Activated CD8-positive, alpha-beta T cell treated with anti-CD3 and anti-CD28 coated beads, Interleukin-2, amount 10 ng/mL, durations not matched to agents 7 days and 5 days (primary cell): ENCODE measurements at places on chromosomes 6 and 20.

DNA sequence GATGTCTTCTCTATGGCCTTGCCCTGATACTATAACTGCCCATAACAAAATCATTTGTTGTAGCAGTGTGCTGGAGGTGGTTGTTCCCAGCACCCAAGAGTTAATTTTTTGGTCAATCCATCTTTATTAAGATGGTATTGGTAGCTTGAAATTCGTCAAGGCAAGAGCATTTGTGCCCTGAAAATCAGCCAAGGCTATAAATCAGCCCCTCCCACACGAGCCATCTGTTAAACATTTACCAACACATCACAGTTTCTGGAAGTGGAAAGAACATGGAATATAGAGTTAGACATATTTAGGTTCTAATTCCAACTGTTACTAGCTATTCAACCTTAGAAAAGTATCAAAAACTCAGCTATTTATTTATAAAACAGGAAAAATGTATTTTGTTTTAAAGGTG, 888.4 kb upstream of the GJE1 start:
- DNase-seq: no peak

DNA sequence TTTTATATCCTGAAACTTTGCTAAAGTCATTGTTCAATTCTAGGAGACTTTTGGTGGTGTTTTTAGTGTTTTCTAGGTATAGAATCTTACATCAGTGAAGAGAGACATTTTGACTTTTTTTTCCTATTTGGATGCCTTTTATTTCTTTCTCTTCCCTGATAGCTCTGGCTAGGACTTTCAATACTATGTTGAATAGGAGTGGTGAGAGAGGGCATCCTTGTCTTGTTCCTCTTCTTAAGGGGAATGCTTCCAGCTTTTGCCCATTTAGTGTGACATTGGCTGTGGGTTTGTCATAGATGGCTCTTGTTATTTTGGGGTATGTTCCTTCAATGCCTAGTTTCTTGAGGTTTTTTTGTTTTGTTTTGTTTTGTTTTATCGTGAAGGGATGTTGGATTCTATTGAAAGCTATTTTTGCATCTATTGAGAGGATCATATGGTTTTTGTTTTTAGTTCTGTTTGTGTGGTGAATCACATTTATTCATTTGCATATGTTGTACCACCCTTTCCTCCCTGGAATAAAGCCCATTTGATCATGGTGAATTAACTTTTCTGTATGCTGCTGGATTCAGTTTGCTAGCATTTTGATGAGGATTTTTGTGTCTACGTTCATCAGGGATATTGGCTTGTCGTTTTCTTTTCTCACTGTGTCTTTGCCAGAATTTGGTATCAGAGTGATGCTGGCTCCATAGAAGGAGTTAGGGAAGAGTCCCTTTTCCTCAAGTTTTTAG, 540.1 kb upstream of the FLRT3 start:
- no peak for DNase-seq

GRCh38 chr6:126696921-126697693, 357.2 kb downstream of the CENPW start:
- DNase-seq: no peak

DNA sequence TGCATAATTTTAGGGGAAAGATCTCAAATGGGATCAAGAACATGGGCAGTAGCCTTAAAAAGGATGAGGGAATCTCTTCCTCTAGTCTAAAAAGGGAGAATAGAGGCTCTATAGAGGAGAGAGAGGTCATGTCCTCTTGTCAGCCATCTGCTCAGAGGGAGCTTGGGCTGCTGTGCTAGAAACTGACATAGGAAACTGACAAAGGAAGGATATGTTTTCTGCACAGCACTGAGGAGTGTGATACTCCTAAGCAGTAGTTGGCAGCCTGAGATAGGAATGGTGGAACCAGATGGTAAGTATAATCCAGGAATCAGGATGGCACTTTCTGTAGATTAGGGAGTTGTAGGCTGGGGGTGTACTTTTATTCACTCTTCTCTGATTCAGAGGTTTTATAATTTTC, 59.2 kb downstream of the PTPRA start:
- DNase-seq: no peak

DNA sequence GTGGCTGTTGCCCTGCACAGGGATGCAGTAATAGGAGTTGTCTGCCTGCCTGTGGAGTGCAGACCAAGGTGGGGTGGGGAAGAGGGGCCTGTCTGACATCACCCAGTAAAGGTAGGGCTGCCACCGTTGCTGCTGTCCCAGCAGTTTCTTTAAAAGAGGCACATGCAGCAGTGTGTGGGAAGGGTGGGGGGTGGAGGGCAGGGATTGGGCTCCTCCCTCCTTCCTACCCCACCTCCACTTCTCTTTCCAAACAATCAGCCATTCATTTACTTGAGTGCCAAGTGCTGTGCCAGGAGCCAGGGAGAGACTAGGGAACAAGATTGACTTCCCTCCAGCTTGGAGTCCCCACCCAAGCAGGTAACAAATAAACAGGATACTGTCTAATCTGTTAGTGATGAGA, 66.8 kb upstream of the MYL9 start:
- no peak for DNase-seq

DNA sequence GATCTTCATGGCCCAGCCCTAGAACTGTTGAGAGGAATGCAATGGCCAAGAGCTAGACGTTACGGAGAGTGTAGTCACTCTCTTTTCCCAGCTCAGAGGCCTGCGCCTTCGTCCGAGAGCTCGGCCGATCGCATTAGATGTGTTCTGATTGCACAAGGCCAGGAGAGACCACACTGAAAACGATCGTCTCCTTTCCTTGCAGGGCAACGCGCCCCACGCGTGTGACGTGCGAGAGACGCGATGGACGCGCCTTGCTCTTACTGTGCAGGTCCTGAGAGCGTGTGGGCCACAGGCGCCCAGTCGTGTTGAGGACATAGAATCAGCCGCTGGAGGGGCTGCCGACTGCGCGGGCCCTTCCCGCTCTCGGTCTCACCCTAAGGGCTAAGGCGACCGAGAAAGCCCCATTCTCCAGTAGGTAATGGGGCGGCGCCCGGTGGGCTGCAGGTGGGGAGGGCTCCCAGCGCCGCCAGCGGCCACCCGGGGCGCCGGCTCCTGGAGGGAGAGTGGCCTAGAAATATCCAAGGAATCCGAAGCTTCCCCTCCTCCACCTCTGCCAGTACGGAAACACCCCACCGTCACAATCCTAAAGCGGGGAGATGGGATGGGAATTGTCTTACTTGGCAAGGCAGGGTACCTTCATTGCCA, 26.9 kb downstream of the TFAP2B start:
- no peak for DNase-seq

GRCh38 chr6:40442591-40442990, 144.6 kb downstream of the LRFN2 start:
- no peak for DNase-seq

GRCh38 chr6:78910591-78911171, 43.3 kb downstream of the IRAK1BP1 start:
- peak; percentile 30 for DNase-seq

GRCh38 chr20:41991412-41991811, 373.2 kb upstream of the CHD6 start:
- DNase-seq: no peak

- DNase-seq: no peak
These were observed 3.6 kb downstream of the FOXC1 start for GRCh38 chr6:1613346-1613687.

DNA sequence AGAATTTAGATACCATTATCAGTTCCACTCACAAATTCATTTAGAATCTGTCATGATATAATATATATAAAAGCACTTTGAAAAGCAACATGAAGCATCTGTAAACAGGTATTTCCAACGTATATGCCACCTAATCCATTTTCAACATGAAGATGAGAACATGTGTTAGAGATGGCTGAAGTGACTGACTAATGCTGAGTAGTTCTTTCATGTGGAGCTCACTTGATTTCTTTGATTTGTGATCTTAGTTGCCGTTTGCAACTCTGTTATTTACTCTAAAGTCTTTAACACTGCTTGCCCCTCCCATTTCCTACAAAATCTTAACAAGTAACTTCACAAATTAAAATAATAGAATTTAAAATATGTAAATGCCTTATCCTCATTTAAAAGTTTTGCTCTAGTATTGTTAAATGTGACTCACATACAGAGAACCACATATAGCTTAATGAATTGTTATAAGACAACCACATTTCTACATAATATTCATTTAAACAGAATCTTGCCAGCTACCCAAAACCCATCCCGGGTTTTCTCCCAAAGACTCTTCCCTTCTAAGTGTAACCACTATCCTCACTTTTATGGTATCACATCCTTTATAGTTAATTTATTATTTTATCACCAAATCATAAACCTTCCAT, 78.3 kb downstream of the ME1 start:
- DNase-seq: no peak

GRCh38 chr6:56729719-56730118, 87.0 kb upstream of the DST start:
- no peak for DNase-seq

DNA sequence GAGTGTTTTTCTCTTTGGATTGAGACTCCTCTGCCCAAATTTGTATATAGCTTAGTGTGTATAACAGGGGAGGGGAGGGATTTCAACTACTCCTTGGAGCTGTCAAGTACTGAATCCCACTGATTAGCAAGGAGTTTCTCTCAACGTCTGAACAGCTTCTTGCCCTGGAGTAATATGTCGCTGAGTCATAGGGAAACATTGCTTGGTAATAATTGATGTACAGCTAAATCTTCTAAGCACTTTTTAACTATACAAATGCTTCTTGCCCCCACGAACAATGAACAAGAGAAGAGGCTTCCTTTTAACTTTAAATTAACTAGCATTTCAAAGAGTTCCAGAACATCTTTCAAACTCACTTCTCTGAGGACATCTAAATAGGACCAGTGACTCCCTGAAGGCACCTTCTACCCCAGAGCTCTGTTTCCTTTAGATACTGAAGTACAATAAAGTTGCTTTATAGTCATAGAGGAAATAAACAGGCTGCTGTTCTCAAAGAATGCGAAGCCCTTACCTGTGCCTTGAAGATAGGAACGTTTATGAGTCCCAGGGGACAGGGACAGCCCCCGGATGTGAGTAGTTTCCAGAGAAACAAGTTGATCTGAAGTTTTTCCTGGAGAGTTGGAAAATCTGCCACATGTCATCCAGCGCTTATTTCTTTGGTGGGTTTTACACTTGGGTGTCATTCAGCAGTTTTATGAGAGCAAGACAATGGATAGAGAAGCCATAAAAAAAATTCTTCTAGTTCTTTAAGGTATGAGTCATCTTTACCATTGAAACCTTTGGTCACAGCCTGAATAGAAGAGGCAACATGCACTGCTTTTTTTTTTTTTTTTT, 462.5 kb upstream of the BTBD3 start:
- DNase-seq: no peak

DNA sequence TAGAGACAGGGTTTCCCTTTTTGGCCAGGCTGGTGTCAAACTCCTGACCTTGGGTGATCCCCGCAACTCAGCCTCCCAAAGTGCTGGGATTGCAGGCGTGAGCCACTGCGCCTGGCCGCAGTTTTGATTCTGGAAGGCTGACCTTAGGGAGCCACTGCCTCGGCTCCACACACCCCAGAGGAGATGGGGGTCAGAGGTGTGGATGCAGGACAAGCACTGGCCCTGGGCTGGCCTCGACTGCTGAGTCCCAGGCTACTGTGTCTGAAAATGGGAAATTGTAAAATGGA, 1.5 kb downstream of the ZBP1 start:
- DNase-seq: no peak

GRCh38 chr20:22744341-22745193, 160.2 kb upstream of the FOXA2 start:
- DNase-seq: no peak

DNA sequence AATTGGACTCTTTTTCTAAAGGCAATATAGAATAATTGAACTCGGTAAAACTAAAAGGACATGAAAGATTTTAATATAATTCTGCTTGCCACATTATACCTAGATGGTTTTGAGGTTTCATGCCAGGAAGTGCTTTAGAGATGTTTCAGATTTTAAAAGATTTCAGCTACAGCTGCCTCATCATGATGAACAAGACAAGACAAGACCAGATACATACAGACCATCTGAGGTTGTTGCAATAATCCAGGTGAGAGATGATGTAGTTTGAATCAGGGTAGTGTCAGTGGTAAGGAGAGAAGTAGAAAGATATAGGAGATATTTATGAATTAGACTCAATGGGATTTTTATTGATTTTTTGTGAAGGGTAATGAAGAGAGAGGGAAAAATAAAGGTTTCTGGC, 374.3 kb upstream of the HSF2 start:
- DNase-seq: no peak

- DNase-seq: no peak
These were observed 106.7 kb upstream of the INSM1 start for GRCh38 chr20:20261159-20261558.

DNA sequence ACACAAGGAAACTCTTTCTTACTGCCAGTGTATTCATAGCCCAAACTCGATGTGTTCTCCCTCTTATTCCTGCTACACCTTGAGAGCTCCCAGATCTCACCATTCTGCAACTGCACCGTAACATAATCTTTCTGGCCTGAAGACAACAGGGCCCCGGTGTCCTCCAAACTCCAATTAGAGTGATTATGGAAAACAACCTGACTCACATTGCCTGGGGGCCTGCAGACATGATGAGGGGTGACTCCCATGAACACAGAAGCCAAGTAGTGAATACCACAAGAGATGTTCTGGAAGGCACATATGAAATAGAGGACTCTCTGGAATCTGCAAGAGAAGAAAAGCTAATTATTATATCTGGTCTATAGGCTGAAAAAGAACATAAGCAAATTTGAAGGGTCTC, 19.7 kb downstream of the SLC22A16 start:
- DNase-seq: no peak

GRCh38 chr6:24497254-24497970, 2.6 kb downstream of the ALDH5A1 start:
- DNase-seq: no peak

DNA sequence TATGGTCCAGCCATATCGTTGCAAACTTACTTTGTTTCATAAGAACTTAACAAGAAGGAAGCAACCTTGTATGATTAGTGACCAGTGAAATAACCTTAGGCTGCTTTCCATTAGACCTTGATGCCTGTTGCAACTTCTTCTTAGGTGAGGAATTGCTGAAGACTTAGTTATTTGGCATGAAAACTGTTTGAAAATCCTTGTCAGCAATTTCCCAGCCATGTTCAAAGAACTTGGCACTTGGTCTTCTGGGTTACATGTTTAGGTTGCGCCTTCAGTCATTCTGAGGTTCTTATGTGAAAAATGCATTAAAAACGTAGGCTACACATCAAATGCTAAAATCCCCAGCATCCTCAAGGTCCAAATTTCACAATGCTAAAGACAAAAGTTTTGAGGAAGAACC, 232.0 kb upstream of the CEP162 start:
- DNase-seq: no peak

DNA sequence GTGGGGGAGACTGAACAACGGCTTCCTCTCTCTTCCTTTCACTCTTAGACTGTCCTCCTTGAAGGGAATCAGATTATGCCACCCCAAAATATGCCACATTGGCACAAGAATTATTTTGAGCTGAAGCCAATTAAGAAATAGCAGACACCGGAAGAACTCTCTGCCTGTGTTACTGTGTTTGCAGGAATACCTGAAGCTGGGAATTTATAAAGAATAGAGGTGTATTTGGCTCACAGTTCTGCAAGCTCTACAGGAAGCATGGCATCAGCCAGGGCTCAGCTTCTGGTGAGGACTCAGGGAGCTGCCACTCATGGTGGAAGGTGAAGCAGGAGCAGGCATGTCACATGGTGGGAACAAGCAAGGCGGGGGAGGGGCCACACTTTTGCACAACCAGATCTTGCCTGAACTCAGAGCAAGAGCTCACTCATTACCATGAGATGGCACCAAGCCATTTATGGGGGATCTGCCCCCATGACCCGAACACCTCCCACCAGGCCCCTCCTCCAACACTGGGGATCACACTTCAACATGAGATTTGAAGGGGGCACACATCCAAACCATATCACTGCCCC, 46.0 kb downstream of the PCNA start:
- DNase-seq: peak; percentile 28
